Renal cortical epithelial cell (primary cell): ENCODE measurements at places on chromosomes 16 and 17. TPM values are rescaled to one million over a fixed set of nuclear protein-coding genes. Genes with fewer than 3 reads are reported as not detected.

ITGAL gene
- total RNA-seq, result not detected in 2 replicates

DHRS7B gene
- total RNA-seq, result 28.5 and 30.0 TPM in 2 replicates

DNA sequence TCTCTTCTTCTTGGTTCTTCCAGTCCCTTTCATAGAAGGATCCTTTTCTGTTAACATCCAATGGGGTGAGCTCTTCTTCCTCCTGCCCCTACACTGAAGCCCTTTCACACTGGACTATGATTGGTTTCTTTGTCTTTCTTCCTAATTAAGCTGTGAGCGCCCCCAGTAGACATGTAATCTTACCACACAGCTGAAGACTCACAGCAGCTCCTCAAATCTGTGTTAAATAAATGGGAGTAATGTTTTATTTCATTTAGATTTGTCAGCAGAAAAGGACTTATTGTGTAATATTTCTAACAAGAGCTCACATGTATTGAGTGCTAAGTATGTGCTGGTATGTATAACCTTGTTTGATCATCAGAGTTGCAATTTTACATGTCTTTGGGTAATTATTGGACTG is 55.7 kb downstream of the TOX3 start:
- no peak for DNase-seq

DNA sequence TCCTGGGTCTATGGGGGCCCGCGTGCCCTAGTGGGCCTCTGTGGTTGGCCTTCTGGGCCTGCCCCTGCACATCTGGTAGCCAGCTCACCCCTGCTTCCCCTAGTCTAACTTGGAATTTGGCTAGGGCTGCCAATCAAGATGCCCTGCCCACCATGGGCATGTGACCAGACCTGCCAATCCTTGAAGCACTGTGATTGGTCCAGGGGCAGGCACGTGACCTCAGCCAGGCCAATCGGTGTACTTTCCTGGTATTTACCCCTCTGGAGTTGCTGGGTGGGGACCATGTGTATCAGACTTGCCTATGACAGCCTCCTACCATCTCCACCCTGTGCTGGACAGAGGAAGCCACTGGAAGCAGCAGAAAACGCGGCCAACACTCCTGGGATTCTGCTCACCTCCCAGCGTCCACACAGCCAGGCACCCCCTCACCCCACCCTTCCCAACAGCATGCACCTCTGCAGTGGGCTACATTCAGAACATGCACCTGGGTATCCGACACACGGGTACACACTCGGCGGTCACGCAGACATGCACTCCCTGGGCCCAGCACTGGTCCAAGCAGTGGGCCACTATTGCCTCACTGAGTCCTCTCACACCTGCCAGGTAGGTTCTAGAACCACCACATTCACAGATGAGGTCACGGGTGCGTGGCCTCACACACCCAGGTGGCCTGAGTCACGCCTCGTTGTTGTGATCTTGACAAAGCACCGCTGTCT is 96.9 kb downstream of the RBFOX3 start:
- no peak for DNase-seq

DNA sequence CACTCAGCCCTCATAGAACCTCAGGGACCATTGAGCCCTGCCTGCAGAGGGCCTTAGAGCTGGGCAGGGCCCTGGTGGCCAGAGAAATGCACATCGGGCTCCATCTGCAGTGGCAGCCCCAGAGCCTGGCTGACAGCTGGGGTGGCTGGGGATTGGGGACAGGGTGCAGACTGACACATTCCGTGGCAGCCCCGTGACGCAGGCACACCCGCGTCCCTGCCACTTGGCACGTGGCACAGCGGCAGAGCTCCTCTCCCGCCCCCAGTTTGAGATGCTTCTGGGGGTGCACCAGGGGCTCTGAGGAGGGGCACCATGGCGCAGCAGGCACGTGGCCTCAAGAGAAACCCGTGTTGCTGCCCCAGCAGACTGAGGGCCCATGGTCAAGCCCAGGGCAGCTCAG is 2.2 kb downstream of the FBXL16 start:
- no peak for DNase-seq
